ENCODE measurements at places on chromosomes 7 and 10.

- no peak for DNase-seq
These were observed 68.1 kb downstream of the PODXL start for GRCh38 chr7:131488361-131488760.

DNA sequence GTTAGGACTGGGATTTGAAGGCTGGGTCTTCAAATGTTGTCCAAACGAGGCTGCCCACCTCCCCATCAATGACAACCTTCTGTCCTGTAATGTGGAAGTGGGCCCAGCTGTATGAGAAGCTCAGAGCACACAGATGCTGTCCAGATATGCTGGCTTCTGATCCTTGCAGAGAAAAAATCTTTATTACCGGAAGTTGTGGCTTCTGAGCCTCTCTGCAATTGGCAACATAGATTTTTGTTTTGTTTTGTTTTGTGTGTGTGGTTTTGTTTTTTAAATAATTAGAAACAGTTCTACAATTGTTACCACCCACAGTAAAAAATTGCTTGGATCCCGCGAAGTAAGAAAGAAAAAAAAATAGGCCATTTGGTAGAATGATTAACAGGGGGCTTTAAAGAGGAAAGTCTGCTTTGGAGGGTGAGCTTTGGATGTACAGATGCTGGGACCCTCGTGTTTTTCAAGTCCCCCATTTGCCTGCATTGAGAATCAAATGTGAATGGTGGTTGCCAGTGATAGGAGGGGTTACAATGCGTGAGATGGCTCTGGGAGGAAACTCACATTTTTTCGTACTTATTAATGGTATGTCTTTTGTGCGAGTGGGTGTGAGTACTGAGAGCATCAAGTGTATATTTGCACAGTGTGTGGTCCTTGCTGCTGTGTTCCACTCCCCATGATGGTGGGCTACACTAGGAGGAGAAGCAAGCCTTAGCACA, 153.2 kb downstream of the TCF7L2 start:
- no peak for DNase-seq

DNA sequence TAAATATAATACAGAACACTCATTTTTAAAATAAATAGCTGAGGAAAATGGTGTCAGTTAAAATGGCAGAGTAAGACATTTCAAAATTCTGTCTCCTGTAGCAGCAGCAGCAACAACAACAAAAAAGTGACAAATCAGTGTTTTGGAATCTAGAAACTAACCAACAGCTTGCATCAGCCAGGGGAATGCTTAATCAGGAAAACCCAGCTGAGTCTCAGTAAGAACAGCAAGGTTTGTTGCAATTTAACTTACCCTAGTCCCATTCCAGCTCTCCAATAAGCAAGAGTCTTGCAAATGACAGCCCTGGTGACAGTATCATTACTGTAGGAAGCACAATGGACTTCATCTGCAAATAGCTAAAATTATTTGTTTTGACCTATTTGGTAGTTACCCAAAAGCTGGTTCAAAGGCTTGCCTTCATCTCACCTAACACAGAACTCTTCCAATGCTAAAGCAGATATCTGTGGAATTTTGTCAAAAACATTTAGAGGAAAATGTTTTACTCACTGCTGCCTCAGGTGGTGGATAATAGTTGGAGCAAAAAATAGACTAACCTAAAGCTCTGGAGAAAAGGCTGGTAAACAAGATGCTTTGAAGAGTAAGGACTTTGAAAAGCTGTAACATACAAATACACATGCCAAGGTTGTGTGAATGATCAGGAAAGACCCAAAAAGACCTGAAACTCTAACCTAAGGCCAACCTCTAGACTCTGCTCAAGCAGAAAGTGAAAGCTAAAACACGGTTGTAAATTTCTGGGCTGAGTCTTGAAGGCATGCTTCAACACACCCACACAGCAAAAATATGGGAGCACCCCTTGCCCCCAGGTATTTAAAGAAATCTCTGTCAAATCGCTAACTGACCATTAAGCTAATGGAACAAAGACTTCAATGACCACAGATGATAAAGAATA, 9.9 kb upstream of the ARHGAP22 start:
- DNase-seq, result no peak

GRCh38 chr7:68697796-68698280, 900.4 kb upstream of the AUTS2 start:
- no peak for DNase-seq

GRCh38 chr10:71569775-71570588, 149.6 kb downstream of the C10orf105 start:
- DNase-seq, result peak; percentile 83

DNA sequence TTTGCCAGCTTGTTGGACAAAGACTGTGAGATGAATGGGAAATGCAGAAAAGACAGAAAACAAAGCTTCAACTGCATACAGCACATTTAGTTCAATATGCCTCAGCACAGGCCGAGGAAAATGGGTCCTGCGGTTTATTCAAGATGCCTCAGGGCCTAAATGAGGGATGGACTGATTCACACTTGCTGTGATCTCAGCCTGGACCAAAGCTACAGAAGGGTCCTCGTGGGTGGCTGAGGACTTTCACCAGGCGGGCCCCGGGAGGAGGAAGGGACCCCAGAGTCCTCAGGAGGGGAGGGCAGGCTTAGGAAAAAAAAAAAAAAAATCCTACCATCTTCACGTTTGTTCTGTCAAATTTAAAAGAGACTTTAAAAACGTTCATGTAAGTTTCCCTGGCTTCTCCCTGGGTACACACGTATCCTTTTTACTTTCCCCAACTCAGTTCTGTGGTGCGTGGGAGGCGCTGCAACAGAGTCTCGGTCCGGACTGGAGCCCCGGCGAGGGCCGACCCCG, 624 bp upstream of the ZNF783 start:
- DNase-seq, result no peak

DNA sequence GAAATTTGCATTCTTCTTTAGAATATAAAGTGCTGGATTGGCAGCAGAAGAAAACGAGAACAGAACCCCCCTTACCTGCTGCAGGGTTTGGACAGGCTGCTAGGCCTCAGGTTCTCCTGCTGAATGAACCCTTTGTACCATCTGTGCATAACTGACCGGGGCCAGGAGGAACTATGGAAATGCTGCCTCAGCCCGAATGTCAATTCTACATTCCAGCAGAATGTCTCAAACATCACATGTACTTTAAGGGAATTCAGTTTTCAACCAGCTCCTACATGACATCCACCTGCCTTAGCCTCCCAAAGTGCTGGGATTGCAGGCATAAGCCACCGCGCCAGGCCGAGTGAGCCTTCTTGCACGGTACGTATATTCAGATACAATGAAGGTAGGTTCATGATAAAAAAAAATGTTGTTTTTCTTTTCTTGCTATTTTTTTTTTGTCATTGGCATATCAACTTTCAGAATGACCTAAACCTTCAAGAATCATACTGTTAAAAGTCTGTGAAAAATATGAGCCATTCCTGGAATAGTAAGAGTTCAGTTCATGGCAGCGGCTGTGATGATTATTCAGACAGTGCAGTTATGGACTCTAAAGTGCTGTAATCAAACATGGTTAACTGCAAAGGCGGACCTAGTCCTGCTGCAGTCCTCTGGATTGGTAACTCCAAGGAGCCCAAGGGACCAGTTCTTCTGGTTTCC, 84.4 kb upstream of the TNS3 start:
- no peak for DNase-seq

- DNase-seq, result peak; percentile 68
These were observed 337.7 kb upstream of the NPVF start for GRCh38 chr7:25565949-25566348.

DNA sequence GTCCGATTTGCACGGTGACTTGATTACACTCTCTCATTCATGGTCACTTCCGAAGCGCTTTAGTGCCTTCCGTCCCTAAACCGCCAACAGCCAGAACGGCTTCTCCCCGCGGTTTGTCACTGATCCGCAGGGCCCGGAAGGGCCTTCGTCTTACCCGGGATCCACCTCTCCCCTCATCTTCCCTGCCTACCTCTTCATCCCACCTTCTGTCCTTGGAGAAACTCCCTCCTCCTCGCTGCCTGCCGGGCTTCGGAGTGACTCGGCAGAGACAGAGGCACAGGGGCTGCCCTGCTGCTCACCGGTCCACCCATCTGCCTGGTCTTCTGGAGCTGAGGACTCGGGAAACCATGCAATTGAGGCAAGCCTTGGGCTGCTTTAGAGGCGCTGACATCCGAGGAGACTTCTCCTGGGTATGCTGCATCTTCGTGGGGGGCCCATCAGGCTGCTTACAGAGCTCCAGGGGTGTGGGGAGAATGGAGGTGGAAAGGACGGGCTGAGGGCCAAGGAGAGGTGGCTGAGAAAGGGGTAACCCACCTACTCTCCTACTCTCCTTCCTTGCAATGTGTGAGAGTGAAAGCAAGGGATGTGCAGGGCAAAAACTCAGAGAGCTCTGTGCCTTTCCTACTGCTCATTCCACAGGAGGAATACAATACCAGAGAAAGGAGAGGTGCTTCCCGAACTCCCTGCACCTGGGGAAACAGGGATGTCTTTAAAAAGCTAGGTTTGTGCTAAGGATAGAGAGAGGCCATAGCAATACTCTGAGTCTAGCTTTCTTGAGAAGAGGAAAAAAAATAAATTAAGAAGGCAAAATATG, 1.0 kb upstream of the HOXA11 start:
- no peak for DNase-seq

DNA sequence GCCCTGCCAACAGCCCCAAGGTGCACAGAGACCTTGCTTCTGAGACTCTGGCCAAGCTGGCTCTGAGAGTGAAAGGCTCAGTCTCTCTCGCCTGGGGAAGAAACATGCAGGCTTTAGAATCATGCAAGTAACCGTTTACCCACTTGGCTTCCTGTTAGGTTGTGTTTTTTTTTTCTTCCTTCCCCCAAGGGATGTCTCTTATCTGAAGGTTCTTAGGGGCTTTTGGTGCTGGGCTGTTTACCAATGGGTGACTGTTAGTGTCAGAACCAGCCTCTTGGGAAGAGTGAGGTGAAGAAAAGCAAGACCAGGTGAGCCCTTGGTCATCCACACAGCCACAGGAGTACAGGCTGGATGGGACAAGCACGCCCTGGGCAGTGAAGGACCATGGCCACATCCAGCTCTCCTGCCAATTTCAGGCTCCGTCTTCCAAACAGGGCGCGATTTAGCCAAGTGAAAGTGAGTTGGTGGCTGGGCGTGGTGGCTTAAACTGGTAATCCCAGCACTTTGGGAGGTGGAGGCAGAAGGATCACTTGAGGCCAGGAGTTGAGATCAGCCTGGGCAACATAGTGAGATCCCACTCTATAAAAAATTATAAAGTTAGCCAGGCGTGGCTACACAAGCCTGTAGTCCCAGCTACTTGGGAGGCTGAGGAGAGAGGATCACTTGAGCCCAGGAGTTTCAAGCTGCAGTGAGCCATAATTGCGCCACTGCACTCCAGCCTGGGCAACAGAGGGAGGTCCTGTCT, 76.3 kb upstream of the CUX1 start:
- peak; percentile 62 for DNase-seq

- DNase-seq, result no peak
These were observed 415.0 kb upstream of the NPVF start for GRCh38 chr7:25643286-25643685.

- no peak for DNase-seq
These were observed 46.1 kb upstream of the SEPTIN7 start for GRCh38 chr7:35754741-35755140.

DNA sequence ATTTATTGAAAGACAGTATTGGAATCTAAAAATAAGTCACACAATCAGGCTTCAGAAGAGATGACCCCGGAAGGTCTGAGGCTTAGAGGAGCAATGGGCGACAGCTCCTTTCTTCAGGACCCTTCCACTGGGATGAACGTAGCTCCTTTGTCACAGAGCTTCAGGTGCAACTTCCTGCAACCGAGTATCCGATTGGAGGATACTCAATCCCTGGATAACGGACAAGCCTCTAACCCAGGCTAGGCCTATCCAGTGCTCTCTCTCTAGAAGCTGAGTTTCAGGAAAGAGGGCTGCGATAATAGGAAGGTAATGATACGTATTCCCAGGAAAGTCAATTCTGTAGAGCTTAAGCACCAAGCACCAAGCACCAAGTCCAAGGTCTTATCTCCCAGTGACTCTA, 349.4 kb upstream of the NPSR1 start:
- DNase-seq, result no peak

DNA sequence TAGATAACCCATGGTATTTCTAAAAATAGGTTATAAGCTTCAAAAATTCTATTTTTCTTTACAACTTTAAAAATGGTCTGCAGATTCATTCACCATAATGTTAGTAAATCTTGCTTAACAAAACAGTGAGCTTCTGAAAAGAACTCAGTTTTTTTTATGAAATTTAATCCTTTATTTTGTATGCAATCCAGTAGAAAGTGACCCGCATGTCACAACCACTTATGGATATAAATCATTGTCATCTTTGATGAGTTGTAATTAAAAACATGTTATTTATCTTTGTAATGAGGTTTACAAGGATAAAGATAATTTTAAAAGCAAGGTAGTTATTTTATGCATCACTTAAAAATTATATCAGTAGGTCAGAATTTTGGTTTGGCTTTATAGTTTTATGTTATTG, 173.5 kb upstream of the SEMA3A start:
- no peak for DNase-seq

- DNase-seq, result no peak
These were observed 9.5 kb upstream of the NPFFR1 start for GRCh38 chr10:70293169-70293843.

GRCh38 chr10:101053516-101053915, 8.3 kb upstream of the KAZALD1 start:
- no peak for DNase-seq

GRCh38 chr7:139341776-139342226, 664 bp downstream of the FMC1 start:
- DNase-seq, result no peak

- DNase-seq, result peak; percentile 44
These were observed 134.6 kb upstream of the MGMT start for GRCh38 chr10:129332476-129332875.

DNA sequence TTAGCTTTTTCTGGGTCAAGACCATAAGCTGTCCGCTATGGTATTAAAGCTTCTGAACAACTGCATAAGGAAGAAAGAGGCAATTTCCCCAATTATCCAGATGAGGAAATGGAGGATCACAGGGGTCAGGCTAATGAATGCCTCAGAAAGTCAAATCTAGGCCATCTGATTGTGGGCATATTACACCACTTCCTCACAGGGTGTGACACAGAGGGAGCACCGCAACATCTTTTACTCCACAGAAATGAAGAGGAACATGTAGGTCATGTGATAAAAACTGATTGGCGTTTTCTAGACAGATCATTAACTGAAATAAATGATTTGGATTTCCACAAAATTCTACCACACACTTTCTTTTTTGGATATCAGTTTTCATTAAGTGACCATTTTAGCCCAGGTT, 384.4 kb downstream of the PARD3 start:
- no peak for DNase-seq

DNA sequence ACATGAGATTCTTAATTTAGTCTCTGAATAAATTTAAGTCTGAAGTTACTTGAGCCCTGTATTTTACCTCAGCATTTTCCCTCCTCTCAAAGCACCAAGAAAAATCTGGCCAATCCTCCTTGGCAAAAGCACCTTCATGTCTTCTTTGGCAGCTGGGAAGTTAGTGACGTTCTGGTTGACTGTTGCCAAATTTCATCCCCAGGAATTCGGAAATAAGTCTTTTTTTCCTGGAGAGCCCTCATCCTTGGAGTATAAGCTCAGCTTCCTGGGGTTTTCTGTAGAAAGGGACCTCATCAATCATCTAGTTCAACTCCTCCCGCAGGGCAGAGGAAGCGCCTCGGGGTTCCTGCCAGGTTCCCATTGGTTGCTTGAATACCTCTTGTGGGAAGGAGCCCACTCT, 377.6 kb downstream of the PHTF2 start:
- DNase-seq, result no peak

- no peak for DNase-seq
These were observed 174.2 kb downstream of the PLXNA4 start for GRCh38 chr7:132402096-132402495.

GRCh38 chr10:11724938-11725776, 17.0 kb upstream of the ECHDC3 start:
- DNase-seq, result no peak

GRCh38 chr10:61781969-61782403, 119.3 kb downstream of the CABCOCO1 start:
- no peak for DNase-seq

- no peak for DNase-seq
These were observed 16.5 kb upstream of the PRKAG2 start for GRCh38 chr7:151893405-151893923.
